Smooth muscle cell of the coronary artery (primary cell): ENCODE measurements at places on chromosomes 13 and 19. TPM values are rescaled to one million over a fixed set of nuclear protein-coding genes. Genes with fewer than 3 reads are reported as not detected.

Gene RFPL4AL1
- not detected in 2 replicates for total RNA-seq

Gene STOML3
- total RNA-seq = not detected in 2 replicates

Gene ZNF653
- total RNA-seq = 4.6 and 7.4 TPM in 2 replicates

Gene CYP4F8
- not detected in 2 replicates for total RNA-seq

Gene PCDH9
- total RNA-seq = 3.2 and 15.6 TPM in 2 replicates

Gene ZNF845
- 6.0 and 7.1 TPM in 2 replicates for total RNA-seq

Gene PTGER1
- total RNA-seq = 0.12 and 1.5 TPM in 2 replicates

Gene CEACAM19
- 0.90 and 3.2 TPM in 2 replicates for total RNA-seq

Gene ATP4B
- not detected in 2 replicates for total RNA-seq

Gene FLT3
- not detected in 2 replicates for total RNA-seq

Gene PCP2
- not detected in 2 replicates for total RNA-seq

Gene SSC5D
- 0.68 and 5.7 TPM in 2 replicates for total RNA-seq

Gene HOMER3
- 41.4 and 91.4 TPM in 2 replicates for total RNA-seq

Gene COL4A1
- 119 and 1,711 TPM in 2 replicates for total RNA-seq

Gene LILRA1
- total RNA-seq = not detected in 2 replicates

Gene PTGIR
- 8.5 and 17.7 TPM in 2 replicates for total RNA-seq

Gene NLRP4
- total RNA-seq = not detected in 2 replicates

Gene GDF15
- 17.9 and 53.0 TPM in 2 replicates for total RNA-seq

Gene SLAIN1
- 0.30 TPM in 1 of 2 replicates, not detected in the other for total RNA-seq

Gene ZNF77
- total RNA-seq = 4.6 and 5.8 TPM in 2 replicates

Gene MCEMP1
- total RNA-seq = not detected in 2 replicates

Gene SLITRK5
- not detected in 2 replicates for total RNA-seq

Gene CYP2A7
- total RNA-seq = not detected in 2 replicates

Gene PCDH20
- under 0.01 and 0.08 TPM in 2 replicates for total RNA-seq

Gene APBA3
- total RNA-seq = 9.4 and 14.6 TPM in 2 replicates

Gene NLRP11
- total RNA-seq = not detected in 2 replicates

Gene MCOLN1
- total RNA-seq = 4.5 and 15.9 TPM in 2 replicates

Gene SHANK1
- 0.68 and 1.3 TPM in 2 replicates for total RNA-seq

Gene OR4F17
- not detected in 2 replicates for total RNA-seq

Gene ARHGAP45
- 0.82 and 4.7 TPM in 2 replicates for total RNA-seq

Gene ATP13A1
- total RNA-seq = 20.6 and 30.0 TPM in 2 replicates

Gene CEACAM16
- 0.08 TPM in 1 of 2 replicates, not detected in the other for total RNA-seq

Gene NLRP5
- total RNA-seq = not detected in 2 replicates

Gene LILRB3
- not detected in 2 replicates for total RNA-seq

Gene OXGR1
- not detected in 2 replicates for total RNA-seq
